ENCODE measurements at places on chromosomes 2 and 18.

GRCh38 chr2:42532397-42532796, 36.0 kb upstream of the MTA3 start:
- no peak for DNase-seq

DNA sequence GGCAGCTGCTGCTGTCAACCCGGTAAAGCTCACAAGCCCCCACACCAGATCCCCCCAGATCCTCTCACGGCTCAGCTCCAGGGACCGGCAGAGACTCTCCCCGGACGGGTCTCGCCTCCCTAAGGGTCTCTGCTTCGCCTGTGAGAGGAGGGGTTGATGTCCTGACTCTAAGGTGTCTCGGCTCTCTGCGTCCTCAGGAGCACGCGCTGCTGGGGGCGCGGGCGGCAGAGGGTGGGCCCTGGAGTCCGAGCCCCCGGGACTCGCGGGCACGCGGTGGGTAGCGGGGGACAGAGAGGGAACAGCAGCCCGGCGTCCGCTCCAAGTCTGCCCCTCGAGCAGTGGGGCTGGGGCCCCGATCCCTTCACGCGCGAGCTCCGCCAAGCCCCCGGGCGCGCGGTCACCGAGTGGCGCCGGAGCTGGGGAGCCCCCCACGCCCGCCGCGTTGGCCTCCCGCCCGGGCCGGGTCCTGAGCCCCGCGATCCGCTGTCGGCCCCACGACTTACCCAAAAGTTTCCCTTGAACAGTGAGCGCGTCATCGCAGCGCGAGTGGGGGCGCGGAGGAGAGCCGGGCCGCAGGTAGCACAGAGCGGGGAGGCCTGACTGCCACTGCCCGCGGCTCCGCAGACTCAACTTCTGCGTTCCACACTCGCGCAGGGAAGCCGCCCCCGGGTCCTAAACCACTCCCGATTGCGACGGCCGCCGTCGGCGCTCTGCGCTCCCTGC, at the start of gene PSTPIP2:
Gene PSTPIP2 (minus strand): TSS at position 608 of the 723 bp plus-strand sequence. CDS start 72 bp downstream, at position 536.
- DNase-seq: peak; percentile 64

DNA sequence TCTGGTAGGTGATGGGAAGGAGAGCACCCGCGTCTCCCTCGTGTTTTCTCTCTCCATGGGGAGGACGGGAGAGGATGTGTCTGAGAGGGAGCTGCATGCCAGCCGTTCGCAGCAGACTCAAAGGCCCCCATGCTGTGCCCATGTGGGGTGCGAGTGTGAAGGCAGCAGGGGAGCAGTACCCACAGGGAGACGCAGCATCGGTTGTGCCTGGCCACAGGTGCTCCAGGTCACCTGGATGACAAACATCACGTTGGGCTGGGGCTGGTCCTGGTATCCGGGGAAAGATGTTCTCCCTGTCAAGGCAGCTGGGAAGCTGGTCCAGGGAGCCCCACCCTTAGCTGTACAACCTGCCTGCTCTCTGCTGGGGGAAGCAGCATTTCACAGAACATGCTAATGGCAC, 119.5 kb upstream of the SALL3 start:
- no peak for DNase-seq

GRCh38 chr18:8257851-8258434, 351.3 kb upstream of the RAB12 start:
- no peak for DNase-seq

GRCh38 chr2:114762376-114762775, 319.9 kb downstream of the DPP10 start:
- no peak for DNase-seq

- DNase-seq: no peak
Observed at GRCh38 chr2:201128933-201129505, 13.1 kb downstream of the CFLAR start.

DNA sequence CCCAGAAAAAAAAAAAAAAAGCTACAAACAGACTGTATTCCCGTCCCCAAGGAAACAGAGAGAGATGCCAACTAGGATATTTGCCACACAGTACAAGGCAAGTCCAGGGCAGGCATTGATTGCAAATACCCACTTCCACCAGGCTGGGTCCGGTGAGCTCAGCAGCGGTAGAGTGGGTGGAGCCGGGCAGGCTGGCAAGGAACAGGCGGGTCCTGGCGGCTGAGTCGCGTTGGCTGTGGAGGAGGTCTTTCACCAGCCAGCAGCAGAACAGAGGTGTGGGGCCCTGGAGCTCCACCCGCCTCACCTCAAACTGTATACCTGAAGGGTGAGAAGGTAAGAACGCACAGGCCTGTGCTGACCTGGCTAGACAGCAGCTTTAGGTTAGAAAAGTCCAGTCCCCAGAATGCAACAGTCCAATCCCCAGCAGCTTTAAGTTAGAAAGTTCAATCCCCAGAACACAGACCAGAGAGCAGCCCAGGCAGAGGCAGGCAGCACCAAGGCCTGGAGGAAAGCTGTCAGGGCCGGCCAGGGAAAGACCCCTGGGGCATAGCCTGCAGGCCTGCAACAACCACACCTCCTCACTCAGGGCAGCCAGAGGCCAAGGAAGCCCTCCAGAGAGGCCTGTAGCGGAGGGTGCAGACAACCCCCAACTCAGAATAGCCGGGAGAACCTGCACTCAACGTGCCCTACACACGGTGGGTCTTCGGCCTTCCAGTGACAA, 21.9 kb upstream of the MTERF4 start:
- DNase-seq: no peak

- DNase-seq: no peak
Observed at GRCh38 chr18:29430416-29430815, 1253.5 kb upstream of the CDH2 start.

- DNase-seq: no peak
Observed at GRCh38 chr2:233011702-233012131, 1.3 kb downstream of the NGEF start.

DNA sequence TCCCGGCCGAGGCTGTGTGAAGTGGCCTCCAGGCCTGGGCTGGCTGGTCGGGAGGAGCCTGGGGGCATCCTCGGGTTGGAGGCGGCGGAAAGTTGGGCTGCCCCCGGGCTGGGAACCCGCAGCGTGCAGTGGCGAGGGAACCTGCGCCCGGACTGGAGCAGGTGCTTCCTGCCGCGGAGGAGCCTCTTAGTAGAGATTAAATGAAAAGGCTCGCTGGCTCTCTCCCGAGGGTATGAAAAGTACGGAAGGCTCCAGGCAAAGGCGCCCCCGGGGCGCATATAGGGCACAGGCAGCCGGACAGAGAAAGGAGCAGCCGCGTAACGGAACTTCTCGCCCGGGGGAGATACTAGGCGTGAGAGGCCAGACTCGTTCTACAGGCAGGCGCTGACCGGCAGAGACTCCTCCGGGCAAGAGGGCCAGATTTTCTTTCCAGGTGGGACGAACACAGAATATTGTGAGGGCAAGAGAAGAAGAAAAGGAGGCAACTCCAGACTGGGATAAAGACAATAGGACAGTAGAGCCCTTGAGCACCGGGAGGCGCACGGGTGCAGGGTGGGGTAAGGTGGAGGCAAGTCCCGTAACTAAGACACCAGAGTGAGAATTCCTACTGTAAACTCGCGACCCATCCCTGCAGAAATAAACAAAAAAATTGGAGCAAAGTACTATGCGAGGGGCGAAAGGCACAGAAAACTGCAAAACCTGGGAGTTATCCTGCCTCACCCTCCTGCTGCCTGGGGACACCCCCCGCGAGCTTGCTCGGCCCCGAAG, 816 bp downstream of the CDH2 start:
- no peak for DNase-seq

GRCh38 chr18:22485808-22486244, 68.1 kb upstream of the CTAGE1 start:
- no peak for DNase-seq

DNA sequence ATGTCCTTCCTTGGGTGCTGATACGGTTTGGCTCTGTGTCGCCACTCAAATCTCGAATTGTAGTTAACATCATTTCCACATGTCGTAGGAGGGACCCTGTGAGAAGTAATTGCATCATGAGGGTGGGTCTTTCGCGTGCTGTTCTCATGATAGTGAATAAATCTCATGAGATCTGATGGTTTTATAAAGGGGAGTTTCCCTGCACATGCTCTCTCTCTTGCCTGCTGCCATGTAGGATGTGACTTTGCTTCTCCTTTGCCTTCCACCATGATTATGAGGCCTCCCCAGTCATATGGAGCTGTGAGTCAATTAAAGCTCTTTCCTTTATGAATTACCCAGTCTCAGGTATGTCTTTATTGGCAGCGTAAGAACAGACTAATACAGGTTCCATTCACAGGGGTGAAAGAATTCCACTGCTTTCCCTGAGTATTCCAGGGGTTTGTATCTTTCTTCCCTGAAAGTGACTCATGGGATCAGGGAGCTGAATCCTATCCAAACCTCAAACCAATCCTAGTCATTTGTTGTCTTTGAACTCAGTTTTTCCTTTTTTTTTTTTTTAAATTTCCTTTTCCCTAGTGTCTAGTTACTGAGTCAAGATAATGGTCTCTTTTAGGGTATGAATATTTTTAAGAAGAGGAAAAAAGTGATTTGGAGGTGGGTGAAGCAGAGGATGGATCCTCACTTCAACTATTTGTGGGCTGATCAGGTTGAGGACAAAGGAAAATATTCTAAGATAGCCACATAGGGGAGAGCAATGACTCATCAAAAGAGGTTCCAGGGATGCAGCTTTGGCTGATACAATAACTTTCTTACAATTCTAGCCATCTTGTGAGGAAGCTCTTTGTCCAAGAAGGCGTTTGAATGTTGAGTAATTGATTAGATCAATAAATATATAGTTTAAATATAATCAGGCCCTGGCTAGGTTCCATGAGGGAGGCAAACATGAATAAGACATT, 19.5 kb upstream of the KCNE4 start:
- DNase-seq: no peak

- peak; percentile 91 for DNase-seq
Observed at GRCh38 chr2:96739633-96740428, at the start of gene LMAN2L. TSS of gene LMAN2L (minus strand) at chr2:96740064. CDS start at chr2:96740040, 24 bp downstream.

- DNase-seq: no peak
Observed at GRCh38 chr18:9704233-9705118, 3.6 kb upstream of the RAB31 start.

DNA sequence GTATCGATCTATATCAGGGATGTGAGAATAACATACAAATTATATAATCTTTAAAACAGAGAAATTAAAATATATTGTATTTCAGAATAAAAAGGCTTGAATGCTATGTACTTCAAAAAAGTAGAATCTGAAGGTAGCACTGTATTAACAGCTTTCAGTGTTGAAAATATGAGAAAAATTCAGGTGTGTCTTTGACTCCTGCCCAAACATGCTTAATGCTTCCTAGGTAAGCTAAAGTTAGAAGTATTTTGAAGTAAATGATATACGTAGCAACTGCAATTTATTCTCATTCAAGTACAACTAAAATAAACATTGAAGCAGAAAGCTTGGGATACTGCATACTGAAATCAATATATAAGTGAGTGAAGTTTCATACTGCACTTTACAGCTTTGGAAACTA, 1082.0 kb upstream of the ACVR2A start:
- no peak for DNase-seq

DNA sequence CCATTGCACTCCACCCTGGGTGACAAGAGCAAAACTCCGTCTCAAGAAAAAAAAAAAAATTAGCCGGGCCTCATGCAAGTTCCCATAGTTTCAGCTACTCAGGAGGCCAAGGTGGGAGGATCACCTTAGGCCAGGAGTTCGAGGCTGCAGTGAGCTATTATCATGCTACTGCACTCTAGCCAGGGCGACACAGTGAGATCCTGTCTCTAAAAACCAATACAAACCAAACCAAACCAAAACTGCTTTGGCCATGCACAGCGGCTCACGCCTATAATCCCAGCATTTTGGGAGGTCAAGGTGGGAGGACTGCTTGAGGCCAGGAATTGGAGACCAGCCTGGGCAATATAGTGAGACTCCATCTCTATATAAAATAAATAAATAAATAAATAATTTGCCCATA, 19.1 kb downstream of the NIFK start:
- DNase-seq: no peak

GRCh38 chr18:52319424-52319983, 20.5 kb upstream of the DCC start:
- DNase-seq: no peak

- DNase-seq: no peak
Observed at GRCh38 chr18:74266161-74266560, 25.6 kb downstream of the CYB5A start.

DNA sequence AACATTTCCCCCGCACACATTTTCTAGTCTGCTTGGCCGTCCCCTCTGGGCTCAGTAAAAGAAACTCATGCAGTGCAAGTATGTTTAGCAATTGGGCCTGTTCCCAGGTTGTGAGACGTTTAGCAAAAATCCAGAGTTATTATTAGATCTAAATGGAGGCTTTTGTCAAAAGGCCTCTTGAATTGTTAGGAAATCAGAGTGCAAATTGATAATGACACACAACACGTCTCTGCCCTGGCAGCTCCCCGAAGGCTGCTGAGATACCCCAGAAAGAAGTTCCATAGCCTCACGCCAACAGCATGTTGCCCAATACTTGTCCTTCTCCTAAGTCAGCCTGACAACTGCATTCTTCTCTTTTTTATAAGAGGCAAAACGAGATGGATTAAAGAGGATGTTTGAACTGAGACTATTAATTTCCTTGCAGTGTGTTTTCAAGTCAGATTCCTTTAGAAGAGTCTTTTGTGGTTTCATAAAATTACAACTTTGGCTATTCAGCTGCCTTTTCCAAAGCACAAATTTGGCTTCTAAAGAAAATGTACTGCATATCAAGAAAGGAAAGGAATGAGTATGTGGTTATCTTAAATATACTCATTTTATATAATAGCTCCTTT, 202.2 kb downstream of the TRIB2 start:
- DNase-seq: no peak

- DNase-seq: no peak
Observed at GRCh38 chr2:82636402-82637020, 1822.6 kb downstream of the SUCLG1 start.

DNA sequence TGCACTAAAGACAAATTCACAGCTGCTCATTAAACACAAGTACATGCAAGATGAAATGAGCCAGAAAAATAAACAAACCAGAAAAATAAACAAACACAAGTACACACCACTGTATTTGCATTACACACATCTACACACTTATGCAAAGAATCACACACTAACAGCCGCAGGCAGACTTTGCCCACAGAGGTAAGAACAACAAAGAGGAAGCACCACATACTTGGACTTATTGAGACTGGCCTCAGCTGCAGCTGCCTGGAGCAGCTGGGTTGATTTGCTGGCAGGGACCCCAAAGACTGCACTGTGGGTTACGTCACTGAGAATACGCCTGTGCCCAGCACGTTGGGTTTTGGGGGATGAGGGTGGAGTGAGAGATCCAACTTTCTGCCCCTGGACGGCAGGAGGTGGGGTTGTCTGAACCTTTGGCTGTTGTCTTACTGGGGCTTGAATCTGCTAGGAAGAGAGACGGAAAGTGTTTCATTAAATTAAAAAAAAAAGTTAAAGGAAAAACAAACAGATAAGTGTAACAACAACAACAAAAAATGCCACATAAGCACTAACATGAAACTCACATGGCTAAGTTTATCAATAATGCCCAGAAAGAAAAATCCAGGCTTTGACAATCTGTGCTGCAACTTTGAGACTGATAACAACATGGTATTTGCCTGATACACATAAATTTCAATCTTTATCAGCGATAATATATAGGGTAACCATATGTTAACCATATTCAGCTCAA, 71.9 kb upstream of the NFU1 start:
- no peak for DNase-seq

All from GDM1 (cell line).